Activated naive CD4-positive, alpha-beta T cell treated with anti-CD3 and anti-CD28 coated beads, Interleukin-2, amount 10 ng/mL, durations not matched to agents 7 days and 5 days (primary cell): ENCODE measurements at places on chromosomes 5 and 9.

DNA sequence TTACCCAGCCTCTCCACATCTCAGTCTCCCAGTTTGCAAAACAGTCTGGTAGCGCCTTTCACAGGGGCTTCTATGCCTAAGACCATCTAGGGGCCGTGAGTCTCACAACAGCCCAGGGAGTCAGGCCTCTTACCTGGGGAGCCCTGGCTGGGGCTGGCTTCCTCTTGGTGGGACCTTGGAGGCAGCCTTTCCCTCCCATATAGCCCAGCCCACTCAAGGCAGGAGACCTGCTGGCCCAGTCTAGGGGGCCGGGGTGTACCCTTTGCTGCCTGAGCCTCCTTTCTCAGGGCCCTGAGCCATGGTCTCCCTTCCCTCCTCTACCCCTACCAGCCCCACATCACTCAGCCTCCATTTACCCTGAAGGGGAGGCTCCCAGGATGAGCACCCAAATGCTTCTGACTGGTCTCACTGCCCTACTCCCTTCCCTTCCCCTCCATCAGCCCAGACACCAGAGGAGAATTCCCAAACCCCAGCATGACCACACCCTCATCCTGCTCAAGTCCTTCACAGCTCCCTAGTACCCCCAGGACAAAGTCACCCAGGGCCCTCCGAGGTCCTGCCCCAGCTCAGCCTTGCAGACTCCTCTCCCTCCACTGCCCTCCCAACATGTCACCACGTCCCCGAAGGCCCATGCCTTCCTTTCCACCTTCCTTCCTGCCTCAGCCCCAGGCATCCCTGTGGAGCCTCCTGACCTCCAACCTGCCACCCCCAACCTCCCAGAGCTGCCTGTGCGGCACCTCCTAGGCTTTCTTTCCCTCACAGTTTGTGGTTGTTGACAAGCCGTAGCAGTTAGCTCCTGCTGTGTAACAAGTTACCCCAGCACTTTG lies 55.3 kb downstream of the BARX1 start:
- no peak for DNase-seq

- no peak for DNase-seq
Measured at GRCh38 chr5:103232393-103232999, 26.1 kb upstream of the MACIR start.

DNA sequence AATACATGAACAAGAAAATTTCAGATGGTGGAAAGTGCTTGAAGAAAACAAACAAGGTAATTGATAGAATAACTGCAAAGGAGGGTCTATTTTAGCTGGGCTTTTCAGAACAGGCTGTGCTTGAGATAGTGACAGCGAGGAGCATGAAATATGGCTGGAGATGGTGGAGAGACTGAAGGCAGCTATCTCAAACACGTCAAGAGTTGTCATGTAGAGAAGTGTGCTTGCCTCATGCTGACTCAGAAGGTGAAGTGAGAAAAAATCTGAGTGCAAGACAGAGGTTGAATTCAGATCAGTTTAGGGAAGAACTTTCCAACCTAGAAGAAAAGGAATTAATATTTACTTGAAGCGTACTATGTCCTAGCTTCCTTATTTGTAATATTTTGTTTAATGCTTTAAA lies 115.5 kb upstream of the RANBP3L start:
- DNase-seq, result no peak

- DNase-seq, result no peak
Measured at GRCh38 chr5:154702477-154702876, 52.7 kb upstream of the LARP1 start.

GRCh38 chr5:64532657-64533056 lies 26.8 kb downstream of the RGS7BP start:
- DNase-seq, result no peak

DNA sequence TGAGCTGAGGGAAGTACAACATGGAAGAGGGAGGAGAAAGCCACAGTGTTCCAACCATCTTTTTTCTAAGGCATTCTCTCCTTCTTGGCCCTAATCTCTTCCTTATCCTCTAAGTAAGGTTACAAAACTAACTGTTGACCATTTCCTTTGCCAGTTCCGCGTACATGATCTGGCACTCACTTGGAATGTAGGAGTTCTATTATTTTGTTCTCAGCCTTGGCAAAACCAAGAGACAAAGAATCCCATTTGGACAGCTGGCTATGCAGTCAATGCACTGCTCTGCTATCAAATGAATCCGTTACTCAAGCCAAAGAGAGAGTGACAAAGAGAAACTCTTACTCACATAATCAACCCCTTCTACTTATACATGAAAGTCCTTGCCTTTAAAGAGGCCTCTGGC lies 410.3 kb downstream of the DTWD2 start:
- no peak for DNase-seq

DNA sequence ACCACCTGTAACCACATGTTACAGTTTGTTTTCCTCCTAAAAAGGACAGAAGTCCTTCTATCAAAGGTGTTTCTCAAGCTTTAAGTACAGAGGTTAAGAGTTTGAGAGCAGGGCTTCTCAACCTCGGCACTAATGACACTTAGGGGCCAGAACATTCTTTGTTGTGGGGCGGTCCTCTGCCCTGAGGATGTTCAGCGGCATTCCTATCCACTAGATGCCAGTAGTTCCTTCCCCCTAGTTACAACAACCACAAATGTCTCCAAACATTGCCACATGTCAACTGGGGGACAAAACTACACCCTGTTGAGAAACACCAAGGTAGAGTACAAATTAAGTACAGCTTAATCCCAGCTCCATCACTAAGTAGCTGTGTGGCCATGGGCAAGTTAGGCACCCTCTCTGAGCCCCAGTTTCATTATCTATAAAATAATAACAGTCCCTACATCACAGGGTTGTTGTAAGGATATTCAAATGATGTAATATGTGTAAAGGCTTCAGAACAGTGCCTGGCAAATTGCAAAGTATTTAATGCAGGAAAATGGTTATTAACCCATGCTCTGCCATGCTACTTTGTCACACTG lies 44.6 kb downstream of the PIP5K1B start:
- DNase-seq, result no peak

DNA sequence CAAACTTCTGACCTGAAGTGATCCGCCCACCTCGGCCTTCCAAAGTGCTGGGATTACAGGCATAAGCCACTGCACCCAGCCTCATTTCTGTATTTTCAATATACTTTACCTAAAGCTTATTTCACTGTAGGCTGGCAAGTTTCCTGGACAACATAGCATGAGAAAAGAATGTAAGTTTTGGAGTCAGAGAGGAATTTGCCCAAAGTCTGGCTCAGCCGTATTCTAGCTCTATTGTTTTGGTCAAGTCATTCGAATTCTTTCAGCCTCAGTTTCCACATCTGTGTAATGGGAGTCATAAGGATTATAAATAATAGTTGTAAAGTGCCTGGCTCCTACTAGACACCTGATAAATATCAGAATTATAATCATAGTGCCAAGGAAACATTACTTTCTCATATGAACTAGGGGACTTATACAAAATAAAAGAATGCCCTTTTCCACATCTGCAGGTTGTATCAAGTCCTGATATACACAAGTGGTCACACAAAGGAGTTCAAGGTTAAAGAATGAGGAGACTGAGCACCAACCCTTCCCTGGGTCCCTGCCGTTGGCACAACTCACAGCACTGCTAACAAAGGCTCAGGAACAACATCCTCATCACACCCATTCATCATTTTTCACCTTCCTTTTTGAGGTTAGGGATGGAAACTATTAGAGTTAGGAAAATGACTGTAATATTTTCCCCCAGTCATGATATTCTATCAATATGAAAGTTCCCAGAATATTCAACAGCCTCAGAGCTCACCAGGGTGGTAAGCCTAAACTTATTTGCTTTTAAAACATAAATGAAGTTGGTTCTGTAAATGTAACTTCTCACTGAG lies 34.6 kb upstream of the RAI14 start:
- DNase-seq, result no peak

GRCh38 chr9:136551401-136552116 lies 5.7 kb upstream of the NOTCH1 start:
- no peak for DNase-seq

DNA sequence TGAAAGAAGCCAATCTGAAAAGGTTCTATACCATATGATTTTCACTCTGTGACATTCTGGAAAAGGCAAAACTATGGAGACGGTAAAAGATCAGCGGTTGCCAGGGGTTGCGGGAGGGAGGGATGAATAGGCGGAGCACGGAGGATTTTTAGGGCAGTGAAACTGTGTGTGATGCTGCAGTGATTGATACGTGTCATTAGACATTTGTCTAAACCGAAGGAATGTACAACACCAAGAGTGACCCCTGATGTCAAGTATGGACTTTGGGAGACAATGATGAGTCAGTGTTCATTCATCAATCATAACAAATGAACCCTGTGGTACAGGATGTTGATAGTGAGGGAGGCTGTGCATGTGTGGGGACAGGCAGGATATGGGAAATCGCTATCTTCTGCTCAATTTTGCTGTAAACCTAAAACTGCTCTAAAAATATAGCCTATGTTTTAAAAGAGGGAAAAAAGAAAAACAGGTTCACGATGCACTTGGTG lies 34.4 kb downstream of the ERGIC1 start:
- no peak for DNase-seq

- no peak for DNase-seq
Measured at GRCh38 chr5:123530728-123531127, 18.8 kb downstream of the CSNK1G3 start.

- DNase-seq, result no peak
Measured at GRCh38 chr5:39236718-39237117, 17.4 kb upstream of the FYB1 start.

DNA sequence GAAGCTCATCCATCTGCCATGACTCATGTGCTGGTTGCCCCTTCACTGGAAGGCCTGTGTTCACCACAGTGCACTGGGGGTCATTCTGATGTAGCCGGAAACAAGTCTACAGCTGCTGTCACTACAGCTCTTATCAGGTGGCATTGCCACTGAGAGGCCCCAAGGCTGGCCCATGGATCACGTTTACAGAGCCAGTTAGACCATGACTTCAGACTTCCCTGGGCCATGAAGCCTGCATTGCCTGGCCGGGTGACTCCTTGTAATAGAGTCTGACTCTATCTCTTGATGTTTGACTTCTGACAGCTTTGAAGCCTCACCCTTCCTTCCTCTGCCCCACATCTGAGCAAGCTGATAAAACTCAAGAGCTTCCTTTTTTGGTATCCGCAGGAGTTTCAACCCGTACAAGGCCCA lies 473.5 kb upstream of the DAP start:
- DNase-seq, result peak; percentile 40

DNA sequence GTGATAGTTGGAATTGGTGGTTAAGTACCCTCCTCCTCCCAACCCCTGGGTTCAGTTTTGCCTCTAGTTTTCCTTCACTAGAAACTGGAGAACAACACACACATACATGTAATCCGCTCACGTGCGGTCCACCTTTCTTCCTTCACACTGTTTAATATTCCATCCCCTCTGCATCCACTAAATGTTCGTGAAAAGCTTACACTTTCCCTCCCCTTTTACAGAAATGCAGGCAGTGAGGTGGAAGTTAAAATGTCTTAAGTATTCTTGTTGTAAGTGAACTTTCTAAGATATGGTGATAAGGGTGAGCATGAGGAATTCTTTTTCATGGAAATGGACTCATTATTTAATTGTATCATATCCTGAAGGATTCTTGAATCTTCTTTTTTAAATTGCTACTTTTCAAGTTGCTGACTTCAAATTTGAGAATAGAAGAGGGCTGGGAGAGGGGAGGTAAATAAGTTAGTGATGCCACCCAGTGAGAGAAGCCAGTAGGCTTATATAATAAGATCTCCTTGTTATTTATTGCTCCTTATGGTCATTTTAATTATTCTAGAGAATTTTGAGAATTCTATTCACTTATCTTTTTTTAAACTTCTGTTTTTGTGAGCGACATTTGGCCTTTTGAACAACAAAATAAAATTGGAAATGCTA lies 90.2 kb downstream of the TLE4 start:
- no peak for DNase-seq

- no peak for DNase-seq
Measured at GRCh38 chr5:75526070-75526469, 14.4 kb downstream of the POLK start.

GRCh38 chr9:21576331-21577189 lies 94.4 kb upstream of the IFNE start:
- peak; percentile 49 for DNase-seq

DNA sequence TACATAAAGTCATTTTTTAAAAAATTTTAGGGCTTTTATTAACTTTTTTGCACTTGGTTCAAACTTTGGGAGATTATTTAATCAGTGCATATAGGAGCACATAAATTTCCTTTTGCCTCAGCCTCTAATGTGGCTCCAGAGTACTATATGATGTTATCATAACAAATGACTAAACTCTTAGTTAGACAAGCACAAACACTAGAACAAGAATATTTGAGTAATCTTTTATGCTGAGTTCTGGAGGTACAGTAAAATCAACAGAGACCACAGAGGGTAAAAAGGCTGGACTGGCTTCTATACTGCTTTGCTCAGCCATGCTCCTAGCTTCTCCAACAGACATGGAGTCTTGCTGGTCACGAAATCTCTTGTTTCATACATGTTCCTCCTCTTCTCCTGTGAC lies 52.5 kb upstream of the SGCD start:
- no peak for DNase-seq
